ENCODE measurements at places on chromosomes 2 and 18.

DNA sequence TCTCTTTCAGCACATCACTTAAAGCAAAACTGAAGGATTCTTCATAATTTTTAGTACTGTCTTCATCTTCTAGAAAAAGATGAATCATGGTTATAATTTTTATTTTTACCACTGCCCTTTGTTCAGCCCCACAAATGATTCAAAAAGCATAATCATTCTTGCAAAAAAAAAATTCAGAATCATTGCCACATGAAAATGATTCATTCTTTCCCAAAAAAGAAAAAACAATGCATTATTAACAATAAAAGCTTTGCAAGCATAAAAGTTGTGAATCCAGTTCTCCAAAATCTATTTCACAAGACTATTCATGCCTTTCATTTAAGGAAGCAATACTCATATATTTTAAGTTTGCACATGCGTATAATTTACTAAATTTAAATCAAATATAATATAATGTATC is 204.8 kb downstream of the RBM43 start:
- DNase-seq: no peak

- DNase-seq: no peak
Observed at GRCh38 chr18:48002933-48003365, 72.5 kb upstream of the SMAD2 start.

- DNase-seq: no peak
Observed at GRCh38 chr2:241932899-241933178, 63.3 kb downstream of the RTP5 start.

- no peak for DNase-seq
Observed at GRCh38 chr2:1227274-1227900, 185.9 kb upstream of the TPO start.

DNA sequence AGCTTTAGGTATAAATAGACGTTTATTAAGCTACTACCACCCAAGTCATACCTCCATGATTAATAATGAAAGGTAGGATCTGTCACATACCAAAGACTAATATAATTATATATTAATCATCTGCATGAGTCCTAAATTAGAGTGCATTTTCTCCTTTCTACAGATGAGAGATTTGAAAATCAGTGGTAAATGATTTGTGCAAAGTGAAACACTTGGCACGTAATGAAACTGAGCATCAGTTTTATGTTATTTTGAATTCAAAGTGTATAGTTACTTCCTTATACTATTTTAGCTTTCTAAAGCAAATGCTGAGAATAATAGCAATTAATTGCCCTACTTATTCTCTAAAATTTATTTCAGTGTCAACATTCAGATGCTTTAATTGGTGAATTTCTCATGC is 615.3 kb downstream of the TRIB2 start:
- DNase-seq: no peak

DNA sequence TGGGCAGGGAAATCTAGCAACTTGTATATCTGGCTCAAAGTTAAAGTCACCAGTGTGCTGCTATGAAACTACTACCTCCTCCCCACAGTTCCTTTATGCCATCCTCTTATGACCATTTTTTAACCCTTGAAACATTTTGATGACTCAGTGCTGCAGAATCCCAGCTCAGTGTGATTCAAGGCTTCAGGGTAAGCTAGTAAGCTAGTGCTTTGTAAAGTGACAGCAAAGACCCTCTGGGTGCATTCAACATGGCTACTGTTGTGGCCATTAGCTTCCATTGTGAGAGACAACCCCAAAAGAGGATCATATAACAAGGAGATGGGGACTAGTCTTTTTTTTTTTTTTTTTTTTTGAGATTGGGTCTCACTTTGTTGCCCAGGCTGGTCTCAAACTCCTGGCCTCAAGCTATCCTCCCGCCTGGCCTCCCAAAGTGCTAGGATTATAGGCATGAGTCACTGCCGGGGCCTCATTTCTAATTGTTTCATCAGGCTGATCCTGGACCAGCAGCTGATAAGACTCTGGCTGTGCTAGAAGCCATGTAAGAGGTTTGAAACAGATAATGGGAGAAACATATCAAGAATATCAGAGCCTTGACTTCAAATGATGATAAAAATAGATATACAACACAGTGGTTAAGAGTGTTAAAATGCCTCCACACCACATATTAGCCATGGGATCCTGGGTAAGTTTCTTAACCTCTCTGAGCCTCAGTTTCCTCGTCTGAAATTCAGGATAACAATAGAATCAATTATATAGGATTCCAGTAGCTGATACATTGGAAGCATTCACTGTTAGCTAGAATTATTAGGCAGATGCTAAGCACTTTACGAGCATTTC is 65.7 kb upstream of the RTN4 start:
- DNase-seq: no peak

DNA sequence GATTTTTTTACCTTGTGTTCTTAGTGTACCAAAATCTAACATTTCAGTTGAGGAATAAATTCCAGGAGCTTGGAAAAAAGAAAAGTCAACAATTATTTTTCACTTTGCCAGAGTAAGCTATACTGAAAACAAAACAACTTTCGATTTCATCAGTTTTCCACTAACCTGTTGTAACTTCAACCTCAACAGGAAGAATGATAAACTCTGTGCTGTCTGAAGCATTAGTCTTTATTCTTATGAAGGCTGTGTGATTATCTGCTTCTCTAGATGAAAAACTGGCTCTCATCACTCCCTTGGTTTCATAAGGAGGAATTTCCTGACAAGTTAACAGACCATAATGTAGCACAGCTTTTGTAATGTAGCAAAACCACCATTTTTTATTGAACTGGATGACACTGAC is 121.2 kb downstream of the ZAP70 start:
- no peak for DNase-seq

DNA sequence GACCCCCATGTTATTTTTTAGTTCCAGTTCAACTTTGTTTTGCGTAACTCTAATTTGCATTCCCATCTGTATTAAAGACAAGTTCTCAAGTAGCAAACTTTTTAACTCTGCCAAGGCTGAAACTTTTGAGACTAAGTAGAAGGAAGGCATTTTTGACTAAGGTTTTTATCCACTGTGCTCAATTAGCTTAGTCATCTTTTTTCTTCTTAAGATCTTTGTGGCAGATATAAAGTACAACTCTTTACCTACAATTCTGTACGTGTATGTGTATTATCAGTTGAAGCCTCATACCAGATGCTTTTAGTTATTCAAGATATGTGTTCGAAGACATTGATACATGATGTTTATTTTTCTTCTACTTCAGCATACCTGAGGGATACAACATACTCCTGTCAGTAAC is 41.6 kb downstream of the CREB1 start:
- DNase-seq: no peak

GRCh38 chr18:36934884-36935283 is 106.0 kb downstream of the KIAA1328 start:
- no peak for DNase-seq
